ENCODE measurements at places on chromosomes 1 and 21.

GRCh38 chr21:40049031-40049930 lies 182.0 kb downstream of the PCP4 start:
- DNase-seq = no peak

DNA sequence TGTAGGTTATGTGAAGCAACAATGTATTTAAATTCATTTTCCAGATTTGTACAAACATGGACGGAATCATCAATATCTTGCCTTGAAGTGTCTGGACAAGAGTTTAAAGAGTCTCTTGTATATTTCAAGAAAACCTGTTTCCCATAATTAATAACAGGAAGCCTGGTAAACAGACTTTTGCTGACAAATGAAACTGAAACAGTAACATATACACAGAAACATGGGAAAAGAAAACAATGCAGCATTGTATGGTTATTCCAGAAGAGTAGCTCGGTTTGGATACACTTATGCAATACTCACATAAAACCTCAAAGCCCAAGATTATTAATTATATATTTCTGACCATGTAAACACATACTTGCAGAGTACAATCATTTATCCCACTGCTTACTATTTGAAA lies 265.5 kb downstream of the PTPRC start:
- DNase-seq = no peak

DNA sequence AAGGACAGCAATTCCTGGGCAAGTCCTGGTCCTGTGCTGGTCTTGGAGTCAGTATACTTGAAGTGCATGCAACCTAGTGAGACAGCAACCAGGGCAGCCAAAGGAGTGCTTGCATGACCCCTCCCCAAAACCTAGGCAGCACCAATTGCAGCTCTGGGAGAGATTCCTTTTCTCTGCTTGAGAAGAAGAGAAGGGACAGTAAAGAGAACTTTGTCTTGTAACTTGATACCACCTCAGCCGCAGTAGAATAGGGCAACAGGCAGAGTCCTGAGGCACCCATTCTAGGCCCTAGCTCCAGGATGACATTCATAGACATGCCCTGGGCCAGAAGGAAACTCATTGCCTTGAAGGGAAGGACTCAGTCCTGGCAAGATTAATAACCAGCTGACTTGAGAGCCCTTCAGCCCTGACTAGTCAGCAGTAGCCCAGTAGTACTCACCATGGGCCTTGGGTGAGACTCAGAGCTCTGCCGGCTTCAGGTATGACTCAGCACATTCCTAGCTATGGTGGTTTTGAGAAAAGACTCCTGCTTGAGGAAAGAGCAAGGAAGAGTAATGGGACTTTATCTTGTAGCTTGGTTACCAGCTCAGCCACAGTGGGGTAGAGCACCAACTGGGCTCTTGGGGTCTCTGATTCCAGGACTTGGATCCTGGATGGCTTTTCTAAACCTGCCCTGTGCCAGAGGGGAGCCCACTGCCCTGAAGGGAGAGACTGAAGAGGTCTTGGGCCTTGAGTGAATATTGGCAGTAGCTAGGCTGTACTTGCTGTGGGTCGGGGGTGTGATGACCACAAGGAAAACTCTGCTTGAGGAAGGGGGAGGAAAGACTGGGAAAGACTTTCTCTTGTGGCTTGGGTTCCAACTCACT lies 51.7 kb upstream of the ACADM start:
- DNase-seq = no peak

DNA sequence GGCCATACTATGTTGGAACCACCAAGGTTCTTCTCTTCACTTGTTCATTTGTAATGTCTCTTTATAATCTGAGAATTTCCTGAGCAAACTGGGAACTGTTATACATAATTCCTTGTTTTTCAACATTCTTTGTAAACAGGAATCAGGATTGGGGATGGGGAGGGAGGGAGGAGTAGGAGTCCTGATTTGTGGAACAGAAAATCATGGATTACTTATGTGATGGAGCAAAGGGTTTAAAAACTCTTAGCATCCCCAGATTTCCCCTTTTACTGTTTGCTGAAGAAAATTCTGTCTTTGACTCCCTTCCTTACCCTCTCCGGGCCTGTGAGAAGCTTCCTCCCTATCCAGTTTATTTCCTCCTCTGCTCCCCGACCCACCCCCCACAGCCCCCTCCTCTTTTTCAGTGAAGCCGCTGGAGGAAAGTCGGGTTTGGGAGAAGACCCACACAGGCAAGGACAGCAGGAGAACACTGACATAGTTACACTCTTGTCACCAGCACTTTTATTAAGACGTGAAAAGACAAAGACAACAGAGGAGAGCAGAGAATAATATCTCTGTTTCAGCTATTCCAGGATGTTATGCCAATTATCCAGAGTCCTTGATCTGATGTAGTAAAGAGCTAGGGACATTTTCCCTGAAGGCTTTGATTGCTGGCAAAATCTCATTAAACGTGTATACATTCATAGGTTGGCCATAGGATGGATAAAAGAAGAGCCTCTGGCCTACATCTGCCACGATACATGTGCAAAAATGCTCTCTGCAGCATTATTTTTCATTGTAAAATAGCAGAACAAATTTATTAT lies 4.6 kb upstream of the NBPF1 start:
- no peak for DNase-seq

DNA sequence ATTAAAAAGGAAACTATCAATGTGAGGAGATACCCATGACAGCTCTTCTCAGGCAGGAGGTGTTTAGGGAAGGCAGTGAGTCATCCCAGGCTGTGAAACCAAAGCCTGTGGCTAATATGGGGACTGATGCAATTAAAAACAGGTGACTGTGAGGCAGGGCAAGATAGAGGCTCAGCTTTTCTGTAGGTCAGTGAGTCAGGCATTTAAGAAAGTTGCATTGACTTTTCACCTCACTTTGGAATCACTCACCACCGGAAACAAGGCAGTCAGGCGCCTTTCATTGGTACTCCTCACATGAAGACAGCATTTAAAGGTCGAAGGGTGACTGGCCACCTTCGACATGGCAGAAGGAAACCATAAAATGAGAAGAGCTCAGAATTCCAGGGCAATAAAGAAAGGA lies 54.5 kb downstream of the PAPPA2 start:
- DNase-seq = no peak

GRCh38 chr1:227896710-227897655 lies 50.7 kb downstream of the WNT9A start:
- DNase-seq = no peak

DNA sequence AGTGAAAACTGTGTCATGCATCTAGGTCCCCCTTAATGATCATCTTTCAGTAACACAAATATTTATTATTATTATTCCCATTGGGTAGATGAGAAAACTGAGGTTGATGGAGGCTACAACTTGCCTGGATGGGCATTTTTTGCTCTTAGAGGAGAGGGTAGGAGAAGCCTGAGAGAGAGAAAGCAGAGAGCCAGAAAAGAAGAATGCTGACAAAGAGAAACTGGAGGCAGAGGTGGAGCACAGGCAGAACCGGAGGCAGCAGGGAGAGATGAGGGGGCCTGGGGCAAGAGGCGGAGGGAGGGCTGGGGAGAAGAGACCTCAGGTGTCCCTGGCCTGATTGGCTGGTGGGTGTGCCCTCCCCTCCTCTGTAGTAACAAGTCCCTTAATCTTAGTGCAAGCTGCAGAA lies 4.1 kb downstream of the BLACAT1 start:
- no peak for DNase-seq
